Gastroesophageal sphincter (tissue), 4 donors: ENCODE measurements at places on chromosomes 16 and 17. TPM values are rescaled to one million over a fixed set of nuclear protein-coding genes. Genes with fewer than 3 reads are reported as not detected.

- no peak for ATAC-seq
These were observed 1.2 kb upstream of the MPRIP start for GRCh38 chr17:17041018-17041521.

DNA sequence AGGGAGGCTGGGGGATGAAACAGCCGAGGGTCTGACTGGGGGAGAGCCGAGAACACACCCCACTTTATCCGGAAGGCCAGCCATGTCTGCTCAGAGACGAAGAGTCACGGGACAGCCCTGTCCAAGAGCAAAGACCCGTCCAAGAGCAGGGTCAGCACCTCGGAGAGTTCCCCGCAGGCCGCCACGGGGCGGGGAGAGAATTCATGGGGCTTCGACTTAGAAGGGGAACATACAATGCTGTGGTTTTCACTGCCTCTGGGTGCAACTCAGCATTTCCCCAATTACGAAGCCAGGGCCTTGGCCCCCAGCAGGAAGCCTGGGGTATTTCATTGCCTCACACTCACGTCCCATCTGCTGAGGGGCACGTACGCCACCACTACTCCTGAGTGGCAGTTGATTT is 59.3 kb downstream of the JPH3 start:
- ATAC-seq = no peak

DNA sequence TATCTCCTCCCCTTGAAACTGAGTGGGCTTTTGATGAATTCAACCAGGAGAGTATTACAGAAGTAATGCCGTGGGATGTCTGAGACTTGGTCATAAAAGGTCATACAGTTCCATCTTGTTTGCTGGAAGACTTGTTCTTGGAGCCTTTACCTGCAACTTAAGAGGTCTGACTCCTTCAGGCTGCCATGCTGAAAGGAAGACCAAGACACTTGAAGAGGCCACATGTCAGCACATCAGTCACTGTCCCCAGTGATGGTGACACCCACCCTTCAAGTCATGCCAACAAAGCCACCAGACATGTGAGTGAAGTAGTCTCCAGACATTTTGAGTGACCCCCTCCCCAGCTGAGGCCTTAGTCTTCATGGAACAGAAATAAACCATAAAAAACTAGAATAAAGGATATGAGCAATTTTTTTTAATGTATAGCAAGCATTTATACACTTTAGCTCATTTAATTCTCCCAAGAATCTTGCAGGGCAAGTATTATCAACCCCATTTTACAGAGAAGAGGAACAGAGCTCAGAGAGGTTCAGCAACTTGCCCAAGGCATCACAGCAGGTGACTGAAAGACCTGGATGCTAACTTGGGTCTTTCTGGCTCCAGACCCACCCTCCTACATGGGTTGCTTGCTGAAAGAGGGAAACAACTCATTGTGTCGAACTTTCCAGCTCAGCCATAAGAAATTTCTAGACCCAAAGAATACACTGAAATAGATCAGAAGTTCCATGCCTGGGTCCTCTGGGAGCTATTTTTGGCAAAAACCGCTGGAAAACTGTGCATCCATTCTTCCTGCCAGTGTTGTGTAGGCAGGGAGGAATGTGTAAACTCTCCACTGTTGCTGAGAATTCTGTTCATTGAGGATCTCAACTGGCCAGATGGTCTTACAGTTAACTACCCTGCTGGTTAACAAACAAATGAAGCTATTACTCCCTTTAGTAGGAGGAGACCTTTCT is 38.1 kb downstream of the SOCS1 start:
- no peak for ATAC-seq

DNA sequence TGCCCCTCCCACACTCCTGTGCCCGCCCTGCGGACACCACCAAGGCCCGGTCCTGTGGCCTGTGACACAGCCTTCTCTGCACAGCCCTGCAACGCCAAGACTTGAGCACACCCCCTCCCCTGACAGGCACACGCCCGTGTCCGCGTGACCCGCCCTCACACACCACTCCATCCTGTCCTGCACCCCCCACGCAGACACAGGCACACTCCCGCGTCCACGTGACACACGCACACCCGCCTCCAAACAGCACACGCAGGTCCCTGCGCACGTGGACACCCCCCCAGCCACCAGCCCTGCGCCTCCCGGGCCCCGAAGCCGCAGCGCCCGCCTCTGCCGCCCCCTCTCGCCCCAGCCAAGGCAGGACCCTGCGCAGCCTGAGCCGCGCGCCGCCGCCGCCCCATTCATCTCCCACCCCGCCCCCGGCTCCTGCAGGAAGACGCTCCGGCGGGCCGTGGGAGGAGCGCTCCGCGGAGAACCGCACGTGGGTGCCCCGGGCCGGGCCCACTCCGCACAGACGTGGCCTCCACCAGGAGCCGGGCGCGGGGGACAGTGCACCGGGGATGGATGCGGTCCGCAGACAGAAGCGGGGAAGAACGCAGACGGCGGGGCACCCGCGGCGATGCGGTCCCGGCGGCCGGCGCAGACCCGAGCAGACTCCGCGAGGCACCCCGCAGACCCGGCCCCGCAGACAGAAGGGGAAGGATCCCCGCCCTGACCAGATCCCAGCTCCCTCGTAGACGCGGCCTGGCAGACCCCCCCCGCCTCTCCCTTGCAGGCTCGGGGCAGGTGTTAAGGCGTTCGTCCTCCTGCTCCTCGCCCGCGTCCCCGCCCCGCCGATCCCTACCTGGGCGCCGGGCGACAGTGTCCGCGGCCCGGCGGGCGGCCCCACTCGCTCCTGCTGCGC is 506 bp downstream of the CAMKK1 start:
- ATAC-seq = peak; percentile 46

DNA sequence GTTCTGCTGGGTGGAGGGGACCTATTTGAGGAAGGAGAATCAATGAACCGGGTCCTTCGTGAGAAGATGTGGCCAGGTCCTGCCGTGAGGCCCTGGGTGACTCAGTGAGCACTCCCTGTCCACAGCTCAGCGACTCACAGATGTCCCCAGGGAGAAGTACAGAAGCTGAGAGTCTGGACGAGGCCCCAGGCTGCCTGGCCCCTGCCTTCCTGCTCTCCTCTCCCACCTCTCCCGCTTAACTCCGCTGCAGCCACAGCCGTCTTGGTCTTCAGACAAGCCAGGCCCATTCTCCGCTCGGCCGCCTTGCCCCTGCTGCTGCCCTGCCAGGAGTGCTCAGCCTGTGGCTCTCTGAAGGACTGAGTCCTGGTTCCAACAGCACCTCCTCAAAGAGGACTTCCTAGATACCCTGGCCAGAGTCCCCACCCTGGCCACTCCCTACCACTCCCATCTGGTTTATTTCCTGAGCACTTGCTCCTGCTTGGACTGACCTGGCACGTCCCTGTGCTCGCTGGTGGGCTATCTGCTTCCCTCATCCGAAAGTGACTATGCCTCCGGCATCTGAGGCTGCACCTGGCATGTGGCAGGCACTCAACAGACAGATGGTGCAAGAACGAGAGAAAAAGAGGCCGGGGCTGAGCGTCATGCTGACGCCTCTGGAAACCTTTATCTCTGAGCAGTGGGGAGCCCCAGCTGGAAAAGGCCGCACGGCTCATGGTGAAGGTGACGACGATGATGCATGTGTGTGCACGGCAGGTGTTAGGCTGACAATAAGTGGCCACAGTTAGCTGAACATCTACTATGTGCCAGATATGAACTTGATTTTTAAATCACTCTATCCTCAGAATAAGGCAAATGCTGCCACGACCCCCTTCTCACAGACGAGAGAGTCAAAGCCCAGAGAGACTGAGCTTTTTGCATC is 9.2 kb upstream of the TNFRSF13B start:
- ATAC-seq = no peak

CPNE7 gene
- total RNA-seq = 1.8 TPM
